Activated T-cell treated with anti-CD3 and anti-CD28 coated beads for 48 hours (primary cell): ENCODE measurements at places on chromosomes 1 and 21.
A peak's percentile ranks its signal among the peaks of the same experiment; 100 is the strongest.

- DNase-seq = no peak
Observed at GRCh38 chr1:109639841-109640184, 16.1 kb upstream of the GSTM4 start.

GRCh38 chr1:153791648-153792253 lies 16.5 kb downstream of the SLC27A3 start:
- DNase-seq = no peak

- no peak for DNase-seq
Observed at GRCh38 chr1:111733183-111733991, 5.8 kb downstream of the INKA2 start.

GRCh38 chr1:204754821-204755220 lies 69.3 kb upstream of the LRRN2 start:
- DNase-seq = no peak

DNA sequence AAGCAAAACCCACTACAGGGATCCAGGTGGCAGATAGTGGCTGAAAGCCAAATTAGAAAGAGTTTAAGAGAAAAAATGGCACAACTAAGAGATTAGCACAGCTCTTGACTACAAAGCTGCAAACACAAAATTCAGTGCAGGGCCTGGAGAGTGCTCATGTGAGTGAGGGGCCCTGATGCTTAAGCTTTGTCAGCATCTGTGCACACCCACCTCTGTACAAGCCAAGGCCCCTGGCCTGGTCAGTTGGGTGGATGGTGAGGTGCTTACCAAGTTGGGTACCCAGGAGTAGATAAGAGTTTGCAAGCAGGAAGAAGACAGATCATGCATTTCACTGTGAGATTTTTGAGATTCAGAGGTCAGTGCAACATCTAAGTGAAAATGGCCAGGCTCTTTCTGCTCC lies 62.7 kb upstream of the ATP1B1 start:
- DNase-seq = no peak

- DNase-seq = no peak
Observed at GRCh38 chr1:117838911-117839310, 90.5 kb downstream of the GDAP2 start.

- no peak for DNase-seq
Observed at GRCh38 chr1:150876119-150876454, 312 bp downstream of the ARNT start.

DNA sequence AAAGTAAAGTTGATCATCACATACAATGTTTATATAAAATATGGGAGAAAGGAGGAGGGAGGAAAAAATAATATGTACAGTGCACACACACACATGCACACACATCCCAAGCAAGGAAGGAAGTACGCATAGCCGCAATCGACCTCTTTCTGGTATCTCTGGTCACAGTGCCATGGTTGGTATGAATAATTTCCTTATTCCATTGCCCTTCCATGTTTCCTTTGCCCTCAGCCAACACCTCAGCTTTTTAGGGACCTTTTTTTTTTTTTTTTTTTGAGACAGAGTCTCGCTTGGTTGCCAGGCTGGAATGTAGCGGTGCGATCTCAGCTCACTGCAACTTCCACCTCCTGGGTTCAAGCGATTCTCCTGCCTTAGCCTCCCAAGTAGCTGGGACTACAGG lies 20.6 kb downstream of the CITED4 start:
- DNase-seq = no peak

DNA sequence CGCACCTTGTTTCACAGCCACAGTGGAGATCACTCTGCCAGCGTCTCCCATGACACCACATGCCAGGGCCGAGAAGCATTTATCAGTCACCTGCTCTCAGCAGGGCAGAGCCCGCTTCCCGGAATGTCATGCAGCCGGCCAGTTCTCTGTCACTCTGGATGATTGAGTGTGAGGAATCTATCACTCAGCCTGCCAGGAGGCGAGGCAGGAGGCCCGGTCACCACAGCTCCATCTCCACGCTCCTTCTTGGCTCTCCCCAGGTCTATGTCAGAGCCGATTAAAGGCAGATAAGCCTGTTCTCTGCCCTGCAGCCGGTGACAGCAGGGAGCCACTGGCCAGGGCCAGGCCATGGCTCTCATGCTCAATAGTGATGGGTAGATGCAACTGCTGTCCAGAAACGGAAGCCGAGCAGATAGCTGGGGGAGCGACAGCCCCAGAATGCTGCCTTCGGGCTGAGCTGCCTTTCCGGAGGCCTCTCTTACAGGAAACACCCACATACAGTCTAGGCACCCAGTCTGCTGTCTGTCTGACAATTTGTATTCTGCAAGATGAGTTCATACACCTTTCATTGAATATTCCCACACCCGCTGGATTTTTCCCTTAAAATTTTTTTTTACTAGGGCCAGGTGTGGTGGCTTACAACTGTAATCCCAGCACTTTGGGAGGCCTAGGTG lies 64.1 kb downstream of the ACTL8 start:
- no peak for DNase-seq

DNA sequence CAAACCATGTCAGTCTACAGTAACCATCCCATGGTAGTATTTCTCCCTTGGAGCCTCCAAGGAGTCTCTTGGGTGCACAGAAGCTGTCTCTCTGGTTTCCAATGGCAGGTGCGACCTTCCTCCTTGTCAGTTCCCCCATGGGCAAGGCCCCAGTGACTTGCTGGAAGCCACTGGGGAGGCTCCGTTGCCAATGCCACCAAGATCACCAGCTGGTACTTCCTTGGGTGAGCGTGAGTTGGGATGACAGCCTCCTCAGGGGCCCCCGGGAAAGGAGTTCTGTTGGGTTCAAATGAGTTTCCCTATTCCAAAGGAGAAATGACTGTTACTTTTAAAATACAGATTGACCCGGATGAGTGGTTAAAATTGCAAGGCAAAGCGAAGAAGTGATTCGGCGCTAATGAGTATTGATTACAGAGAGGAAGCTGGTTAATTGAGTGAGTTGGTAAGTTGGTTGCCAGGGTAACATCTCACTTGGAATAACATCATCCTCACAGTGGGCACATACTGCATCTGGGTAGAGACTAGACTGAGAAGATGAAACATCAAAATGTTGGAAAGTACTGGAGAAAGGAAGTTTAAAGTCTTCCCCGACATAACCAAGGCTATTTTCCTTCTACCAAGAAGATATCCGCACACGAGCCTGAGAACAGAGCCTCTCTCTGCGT lies 53.0 kb upstream of the LAPTM5 start:
- no peak for DNase-seq

DNA sequence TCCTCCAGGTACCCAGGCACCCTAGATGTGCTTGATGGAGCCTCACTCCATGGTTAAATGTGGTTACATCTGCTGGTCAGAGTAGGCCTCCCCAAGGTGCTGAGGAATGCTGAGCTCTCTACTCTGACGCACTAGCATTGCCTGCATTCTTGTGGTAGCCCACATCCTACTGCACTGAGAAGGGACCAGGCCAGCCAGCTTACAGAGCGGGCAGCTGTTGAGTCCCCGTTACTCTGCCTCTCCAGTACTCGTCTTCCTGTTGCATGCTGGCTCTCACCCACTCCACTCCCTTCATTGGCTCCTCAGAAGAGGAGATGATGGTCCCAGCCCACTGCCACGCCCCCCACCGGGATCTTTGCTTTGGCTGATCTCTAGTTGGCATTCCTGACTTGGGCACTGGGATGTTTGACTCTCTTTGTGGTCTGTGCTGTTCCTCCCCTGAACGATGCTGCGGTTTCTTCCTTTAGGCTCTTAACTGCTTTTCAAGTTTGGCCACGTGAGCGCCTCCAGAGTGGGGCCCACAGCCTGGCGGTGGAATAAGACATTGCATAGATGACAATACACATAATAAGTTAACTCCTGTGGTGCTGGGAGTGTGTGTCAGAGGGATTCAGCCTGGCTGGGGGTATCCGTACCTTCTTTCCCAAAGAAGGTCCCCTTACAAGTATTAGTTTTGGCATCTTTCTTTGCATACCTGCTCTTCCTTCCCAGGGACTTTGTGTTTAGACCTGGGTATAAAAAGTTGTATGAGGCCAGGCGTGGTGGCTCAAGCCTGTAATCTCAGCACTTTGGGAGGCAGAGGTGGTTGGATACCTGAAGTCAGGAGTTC lies 18.6 kb downstream of the AZIN2 start:
- peak; percentile 63 for DNase-seq

- peak; percentile 84 for DNase-seq
Observed at GRCh38 chr1:27044613-27045151, 32.0 kb upstream of the TENT5B start.

DNA sequence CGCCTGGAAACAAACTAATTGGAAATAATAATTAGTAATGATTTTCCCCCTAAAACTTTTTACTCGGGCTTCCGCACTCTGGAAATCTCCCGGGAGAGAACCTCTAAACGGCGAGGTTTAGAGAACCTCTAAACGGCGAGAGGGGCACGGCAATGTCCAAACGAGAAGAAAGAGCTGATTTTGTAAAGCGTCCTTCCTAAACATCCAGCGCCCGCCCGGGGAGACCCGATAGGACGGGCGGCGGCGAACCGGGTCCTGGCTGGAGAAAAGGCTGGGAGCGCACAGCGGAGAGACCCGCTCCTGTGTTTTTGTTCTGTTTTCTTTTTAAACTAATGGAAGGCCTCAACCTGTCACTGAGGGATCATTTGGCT lies 1.6 kb downstream of the PAX7 start:
- no peak for DNase-seq

GRCh38 chr1:109985247-109986053 lies 885 bp downstream of the AHCYL1 start:
- DNase-seq = no peak

DNA sequence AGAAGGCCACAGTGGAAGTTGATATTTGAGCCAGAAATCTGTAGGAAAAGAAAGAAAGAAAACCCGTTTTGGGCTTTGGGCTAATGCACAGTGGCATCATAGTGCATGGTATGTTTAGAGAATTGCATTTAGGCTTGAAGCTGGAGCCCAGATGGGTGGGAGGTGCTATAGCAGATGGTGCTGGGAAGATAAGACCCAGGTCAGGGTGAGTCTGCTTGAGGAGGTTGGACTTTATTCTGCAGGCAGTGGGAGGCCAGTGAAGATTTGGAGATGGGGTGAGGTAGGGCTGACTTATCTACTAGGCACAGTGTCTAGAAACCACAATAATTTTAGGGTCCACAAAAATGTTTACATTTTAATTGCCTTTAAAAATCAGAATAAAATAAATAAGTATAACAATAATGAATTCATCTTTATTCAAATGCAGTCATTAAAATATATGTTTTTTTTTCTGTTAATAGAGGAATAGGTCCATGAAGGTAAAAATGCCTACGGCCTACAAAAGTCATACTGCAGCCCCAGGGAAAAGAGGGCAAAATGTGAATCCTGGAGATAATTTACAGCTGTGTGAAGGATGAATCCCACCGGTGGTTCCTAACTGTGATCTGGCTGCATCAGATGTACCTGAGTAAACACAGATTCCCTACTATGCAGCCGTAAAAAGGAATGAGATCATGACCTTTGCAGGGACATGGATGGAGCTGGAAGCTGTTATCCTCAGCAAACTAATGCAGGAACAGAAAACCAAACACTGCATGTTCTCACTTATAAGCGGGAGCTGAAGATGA lies 8.7 kb downstream of the DNAJC6 start:
- no peak for DNase-seq

- no peak for DNase-seq
Observed at GRCh38 chr1:228368801-228369607, 37.6 kb downstream of the TRIM11 start.

- DNase-seq = no peak
Observed at GRCh38 chr1:153032073-153032472, 1.1 kb downstream of the SPRR1B start.

DNA sequence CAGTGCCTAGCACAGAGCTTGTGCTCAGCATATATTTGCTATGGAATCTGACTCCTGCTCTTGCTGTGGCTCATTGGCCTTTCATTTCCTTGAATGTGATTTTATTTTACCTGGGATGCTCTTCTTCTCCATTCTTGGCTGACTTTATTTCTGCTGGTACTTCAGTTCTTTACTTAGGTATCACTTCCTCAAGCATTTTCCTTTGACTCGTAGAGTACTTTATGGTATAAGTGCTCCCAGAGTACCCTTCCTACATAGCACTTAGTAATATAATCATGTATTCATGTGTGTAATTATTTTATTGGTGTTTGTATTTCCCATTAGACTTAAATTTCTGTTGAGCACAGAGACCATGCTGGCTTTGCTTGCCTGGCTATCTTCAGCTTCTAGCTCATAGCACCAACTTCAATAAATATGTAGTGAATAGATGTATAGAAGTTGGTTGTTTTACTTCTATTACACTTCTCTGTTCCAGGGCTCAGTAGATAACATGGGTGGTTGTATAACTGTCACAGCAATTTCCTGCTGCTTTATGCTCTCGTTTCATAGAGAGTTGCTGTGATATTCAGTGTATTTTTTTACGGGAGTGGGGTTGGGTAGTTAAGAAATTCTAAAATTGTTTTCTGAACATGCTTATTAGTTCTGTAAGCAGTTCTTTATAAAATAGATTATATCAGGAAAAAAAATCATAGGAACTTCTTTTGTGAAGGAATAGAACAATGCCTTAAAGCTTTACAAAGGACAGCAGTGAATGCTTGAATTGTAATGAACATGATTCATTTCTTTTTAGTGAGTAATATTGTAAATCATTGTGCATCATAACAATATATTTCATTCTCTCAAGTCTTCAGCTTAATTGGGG lies 112.2 kb downstream of the NEK7 start:
- no peak for DNase-seq

DNA sequence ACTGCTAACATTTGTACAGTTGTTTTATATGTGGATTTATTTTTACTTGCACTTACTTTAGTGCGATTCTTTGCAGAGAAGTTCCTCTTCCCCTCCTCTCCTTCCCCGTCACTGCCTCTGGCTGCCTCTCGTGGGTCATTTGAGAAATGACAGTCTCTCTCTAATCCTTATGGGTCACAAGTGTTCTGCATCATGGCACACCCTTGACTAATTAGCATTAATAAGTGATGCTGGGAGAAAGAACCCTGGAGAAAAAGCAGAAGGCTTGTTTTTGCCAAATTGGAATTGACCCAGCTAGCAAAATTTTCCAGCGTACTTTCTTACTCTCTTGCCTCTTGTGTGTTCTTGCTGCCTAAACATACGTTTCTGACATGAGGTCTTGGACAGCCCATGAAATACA lies 301.2 kb downstream of the DUSP10 start:
- DNase-seq = no peak

- DNase-seq = no peak
Observed at GRCh38 chr1:4974981-4975685, 320.7 kb downstream of the AJAP1 start.

DNA sequence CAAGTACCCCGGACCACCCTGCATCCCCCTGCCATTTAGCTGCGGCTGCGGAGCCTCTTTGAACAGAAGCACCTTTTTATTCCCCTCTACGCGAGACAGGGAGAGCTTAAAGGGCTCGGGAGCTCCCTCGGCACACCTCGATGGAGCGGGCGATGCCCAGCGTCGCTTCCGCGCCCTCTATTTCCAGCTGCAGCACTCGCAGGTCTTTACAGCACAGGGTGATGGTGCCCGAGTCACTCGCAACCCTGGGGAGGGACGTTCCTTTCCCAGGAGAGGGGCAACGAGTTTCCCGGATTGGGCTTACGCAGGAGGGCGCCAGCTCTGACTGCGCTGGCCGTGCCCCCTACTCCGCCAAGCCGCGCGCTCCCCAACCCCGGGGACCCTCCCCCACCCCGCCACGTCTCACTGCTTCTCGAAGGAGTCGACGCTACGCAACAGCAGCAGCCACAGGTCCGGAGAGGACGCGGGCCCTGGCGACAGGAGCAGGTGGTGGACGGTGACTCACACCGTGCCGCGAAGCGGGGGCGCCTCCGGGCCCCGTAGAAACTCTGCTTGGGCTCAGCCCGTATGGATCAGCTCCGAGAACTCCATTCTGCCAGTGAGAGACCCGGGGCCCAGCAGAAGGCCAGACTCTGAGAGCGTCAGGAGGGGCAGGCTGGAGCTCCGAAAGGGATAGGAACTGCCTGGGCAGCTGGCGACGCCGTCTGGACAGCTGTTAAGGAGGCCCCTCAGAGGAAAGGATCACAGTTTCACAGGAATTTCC lies 5.8 kb upstream of the FAM167B start:
- DNase-seq = no peak
